ENCODE measurements at places on chromosomes 7 and 10.
A peak's percentile ranks its signal among the peaks of the same experiment; 100 is the strongest.

GRCh38 chr7:78224923-78225322 is 426.4 kb downstream of the PHTF2 start:
- no peak for DNase-seq

DNA sequence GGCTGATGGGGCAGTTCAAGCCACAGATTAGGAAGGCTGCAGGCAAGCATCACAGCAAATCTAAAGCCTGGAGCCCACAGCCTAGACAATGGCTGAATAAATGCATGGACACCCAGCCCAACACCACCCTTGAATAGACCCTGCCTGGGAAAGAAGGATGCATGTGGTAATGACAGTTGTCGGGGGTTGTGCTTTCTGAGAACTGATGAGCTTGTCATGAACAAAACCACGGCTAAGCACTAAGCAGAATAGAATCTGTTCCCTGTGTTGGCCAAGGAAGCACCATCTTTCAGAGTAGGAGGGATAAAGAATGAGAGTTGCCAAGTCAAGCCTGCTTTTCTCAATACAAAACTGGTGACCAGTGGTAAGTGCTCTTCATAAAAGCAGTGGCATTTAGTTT is 66.1 kb upstream of the JCAD start:
- DNase-seq: no peak

GRCh38 chr7:73718905-73719805 is at the start of gene STX1A:
Gene STX1A (minus strand): TSS chr7:73719669. CDS start chr7:73719631, 38 bp downstream.
- peak; percentile 80 for DNase-seq

DNA sequence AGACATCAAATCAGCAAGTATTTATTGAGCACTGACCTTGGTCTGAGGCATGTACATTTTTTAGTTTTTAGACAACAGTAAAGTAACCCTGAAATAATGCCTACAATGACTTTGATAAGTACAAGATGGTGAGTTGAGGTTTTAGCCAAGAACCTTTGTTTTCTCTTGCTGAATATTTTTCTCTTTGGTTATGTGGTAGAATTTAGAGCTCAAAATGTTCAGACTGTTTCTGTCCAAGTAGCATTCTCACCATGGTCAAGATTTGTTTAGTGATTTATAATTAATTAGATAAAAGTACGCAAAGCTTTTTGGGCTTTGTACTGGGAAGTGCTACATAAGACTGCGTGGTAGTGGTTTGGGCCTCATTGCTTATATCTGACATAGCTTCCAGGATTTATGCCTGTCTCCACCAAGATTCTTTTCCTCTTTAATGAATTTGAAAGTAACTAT is 102.4 kb downstream of the KAT6B start:
- DNase-seq: no peak

GRCh38 chr10:24518981-24519597 is 204.6 kb downstream of the ARHGAP21 start:
- DNase-seq: peak; percentile 38

DNA sequence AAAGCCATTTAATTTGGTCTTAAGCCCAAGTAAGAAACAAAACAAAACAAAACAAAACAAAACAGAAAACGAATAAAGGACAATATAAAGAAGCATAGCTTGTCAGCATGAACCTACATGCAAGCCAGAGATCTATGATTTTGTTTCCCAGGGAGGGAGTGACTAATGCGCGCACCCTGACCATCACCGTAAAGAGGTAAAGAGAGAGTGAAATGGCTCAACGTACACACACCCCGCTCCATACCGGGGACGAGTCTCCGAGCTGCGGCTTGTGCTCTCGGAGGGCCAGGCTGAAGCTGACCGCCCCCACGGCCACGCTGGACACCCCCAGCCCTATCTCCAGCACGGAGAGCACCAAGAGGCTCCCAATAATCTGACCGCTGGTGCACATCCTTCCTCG is 1.1 kb downstream of the TMEM196 start:
- no peak for DNase-seq

DNA sequence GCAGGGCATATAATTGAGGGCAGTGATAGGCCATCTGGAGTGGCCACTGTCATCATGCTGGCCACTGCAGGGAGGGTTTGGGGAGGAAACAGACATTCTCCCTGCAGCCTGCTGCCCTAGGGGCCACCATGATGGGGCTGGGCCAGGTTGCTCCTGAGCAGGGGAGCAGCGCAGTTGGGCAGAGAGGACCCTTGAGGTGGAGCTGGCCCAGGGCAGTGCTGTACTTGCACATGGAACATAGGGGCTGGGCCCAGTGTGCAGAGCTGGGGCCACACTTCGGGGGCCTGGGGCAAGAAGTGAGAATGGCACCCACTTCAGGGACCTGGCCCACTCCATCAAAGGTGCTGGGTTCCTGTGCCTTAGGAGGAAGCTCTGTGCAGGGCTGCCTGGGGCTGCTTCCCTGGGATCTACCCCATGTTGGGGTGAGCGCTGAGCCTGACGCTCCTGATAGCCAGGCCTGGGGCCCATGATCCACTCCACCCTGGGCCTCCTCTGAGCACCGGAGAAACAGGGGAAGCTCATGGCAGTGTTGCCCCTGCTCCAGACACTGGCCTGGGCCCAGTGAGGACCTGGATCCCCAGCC is 21.3 kb upstream of the NUB1 start:
- no peak for DNase-seq

GRCh38 chr7:99618726-99619125 is 2.0 kb downstream of the ZSCAN25 start:
- no peak for DNase-seq

DNA sequence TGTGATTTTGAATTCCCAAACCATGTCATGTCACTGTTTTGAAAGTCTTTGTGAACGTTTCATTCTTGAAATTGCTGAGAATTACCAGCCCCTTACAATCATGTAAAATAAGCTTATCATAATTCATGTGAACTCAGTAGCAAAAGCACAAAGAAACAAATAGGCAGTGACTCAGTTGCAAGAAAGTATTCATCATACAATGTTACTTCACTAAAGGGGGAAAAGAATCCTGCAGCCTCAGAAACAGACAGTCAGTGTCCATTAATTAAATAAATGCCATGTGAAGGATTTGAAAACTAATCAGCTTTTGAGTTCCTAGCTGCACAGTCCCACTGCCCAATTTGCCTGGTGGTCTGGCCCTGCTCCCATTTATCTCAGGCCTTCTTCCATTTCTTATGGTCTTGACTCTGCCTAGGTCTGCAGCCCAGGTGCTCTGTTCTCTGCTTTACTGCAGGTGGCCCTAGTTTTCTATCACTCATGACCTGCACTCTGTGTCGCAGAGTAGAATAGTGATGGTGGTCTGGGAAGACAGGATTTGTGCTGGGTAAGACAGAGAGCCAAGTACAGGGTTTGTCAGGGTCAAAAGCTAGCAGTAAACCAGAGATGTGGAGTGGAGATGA is 99.7 kb downstream of the PLCE1 start:
- no peak for DNase-seq
